ENCODE measurements at places on chromosomes 1 and 21.

DNA sequence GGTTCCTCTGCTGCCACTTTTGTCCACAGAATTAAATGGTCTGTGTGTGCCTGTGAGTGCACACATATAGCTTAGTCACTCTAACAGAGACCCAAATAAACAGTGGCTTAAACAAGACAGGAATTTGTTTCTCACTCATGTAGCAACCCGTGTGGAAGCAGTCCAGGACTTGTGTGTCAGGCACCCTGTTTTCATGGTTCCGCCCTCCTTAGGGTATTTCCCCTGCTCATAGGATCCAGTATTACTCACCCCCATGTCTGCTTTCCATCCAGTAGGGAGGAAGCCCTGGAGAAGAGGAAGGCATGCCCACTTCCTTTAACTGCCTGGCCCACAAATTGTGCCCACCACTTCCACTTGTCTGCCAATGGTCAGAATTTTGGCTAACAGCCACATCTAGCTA is 41.3 kb upstream of the TACSTD2 start:
- no peak for DNase-seq

DNA sequence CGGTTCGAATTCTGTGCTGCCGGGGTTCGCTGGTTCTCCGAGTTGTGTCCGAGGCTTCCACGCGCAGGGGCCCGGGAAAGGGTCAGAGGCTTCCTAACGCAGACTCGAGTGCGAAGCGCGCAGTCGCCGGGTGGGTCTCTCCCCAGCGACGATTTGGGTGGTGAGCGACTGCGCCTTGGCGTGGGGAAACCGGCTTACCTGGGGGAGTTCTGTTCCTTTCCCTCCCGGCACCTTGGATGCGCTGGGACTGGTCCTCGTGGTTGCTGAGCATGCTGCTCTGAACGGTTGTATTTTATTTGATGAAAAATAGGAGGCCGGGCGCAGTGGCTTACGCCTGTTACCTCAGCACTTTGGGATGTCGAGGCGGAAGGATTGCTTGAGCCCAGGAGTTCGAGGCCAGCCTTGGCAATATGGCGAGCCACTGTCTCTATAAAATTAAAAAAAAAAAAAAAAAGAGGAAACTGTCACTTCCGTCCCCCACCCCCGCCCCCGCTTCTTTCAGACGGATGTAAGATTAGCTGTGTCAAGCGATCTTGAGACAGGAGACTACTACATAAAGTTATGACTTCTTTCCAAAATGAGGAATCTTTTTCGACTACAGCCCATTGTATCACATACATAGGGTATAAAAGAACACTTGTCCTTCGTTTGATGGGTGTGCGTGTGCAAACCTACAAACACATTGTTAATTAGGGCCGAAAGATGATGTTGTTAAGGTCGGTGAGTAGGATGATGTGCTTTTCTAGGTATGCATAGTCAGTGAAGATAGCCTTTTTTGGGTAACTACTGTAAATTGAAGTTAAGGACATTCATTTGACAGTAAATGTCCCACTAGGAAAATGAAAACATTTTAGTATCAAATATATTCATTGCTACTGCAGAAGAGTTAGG is at the start of gene CCDC18:
Gene CCDC18, plus strand, starts transcription at position 2 of the 891 bp plus-strand sequence. CDS start 2,638 bp downstream, outside the sequence.
- peak; percentile 11 for DNase-seq

GRCh38 chr1:159895286-159895685 is 4.7 kb downstream of the CFAP45 start:
- DNase-seq, result no peak

- DNase-seq, result no peak
Observed at GRCh38 chr1:221031458-221032203, 152.4 kb downstream of the HLX start.

DNA sequence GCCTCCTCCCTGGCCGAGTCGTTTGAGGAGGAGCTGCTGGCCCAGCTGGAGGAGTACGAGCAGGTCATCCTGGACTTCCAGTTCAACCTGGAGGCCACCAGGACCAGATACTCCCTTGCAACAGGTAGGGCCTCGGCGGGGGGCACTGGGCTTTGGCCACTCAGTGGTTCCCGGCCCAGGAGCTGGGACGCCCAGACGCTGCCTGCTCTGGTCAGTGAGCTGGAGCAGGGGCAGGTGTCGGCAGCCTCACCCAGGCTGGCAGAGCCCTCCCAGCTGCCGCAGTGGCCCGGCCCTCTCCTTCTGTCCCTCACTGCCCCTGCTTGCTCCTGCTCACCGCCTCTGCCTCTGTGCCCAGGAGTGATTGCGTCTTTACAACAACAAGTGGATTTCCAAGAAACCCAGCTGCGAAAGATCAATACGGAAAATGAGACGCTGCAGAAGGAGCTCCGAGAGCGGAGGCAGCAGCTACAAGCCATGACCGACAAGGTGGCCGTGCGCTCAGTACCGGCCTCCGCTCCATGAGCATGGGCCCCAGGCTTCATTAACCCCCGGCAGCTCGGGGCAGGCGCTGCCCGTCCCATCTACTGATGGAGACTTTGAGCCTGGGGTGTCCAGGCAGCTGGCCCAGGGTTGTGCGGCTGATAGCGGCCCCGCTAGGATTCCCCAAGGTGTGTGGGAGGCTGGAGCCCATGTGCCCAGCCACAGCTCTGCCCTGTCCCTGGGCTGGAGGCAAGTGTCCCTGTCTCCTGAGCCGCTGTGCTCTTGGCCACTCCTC is 9.0 kb upstream of the SMIM1 start:
- no peak for DNase-seq

DNA sequence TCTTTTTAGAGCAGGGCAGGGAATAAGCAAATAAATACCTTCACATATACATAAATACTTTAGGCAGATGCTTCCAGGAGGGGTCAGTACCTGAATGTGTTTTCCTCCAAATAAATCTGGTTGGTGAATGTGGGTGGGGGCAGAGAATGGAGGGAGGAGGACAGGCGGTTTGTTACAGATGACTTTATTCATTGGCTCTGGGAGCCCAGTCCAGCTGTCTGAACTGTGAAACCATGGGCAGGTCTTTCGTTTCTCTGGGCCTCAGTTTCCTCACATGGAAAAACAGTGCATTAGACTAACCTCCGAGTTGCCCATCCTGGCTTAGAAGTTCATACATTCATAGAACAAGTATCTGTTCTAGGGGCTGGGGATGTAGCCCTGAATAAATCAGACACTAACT is 124.6 kb downstream of the IER5 start:
- DNase-seq, result no peak

DNA sequence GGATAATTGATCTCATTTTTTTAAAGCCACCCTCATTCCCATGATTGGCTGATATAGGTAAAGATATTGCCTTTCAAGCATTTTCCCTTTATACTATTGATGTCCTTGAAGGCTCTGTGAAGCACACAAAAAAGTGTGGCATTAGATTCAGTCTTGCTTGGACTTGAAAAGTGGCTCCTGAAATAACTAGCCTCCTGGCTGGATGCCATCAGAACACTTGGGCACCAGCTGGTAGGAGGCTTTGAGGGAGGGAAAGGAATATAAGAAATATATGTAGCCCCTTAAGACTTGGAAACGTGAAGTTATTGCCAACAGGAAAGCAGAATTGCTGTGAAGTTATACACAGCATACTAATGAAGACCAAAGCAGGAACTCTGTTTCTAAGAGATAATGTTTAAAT is 14.1 kb downstream of the MTR start:
- no peak for DNase-seq

- no peak for DNase-seq
Observed at GRCh38 chr1:201740086-201740541, 88.8 kb upstream of the IPO9 start.

- no peak for DNase-seq
Observed at GRCh38 chr1:8745749-8746390, 71.6 kb downstream of the RERE start.

GRCh38 chr1:170261669-170262068 is 115.9 kb downstream of the NTMT2 start:
- no peak for DNase-seq

DNA sequence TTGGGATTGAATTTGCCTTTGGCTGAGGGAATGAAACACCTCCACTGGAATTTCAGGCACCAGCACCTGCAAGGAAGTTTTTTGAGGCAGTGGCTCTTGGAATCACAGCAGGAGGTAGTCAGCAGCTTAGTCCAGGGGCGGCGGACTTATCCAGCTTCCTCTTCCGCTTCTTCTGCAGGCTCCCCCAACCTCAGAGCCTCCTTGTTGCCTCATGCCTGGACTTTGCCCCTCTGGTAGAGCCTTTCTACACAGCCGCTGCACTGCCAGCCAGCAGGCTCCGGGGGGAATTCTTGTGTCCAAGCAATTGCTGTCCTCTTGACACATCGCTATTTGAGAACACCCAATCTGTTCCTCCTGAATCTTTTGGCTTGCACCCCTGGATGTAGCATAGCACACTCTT is 4.4 kb upstream of the RHEX start:
- DNase-seq, result no peak

DNA sequence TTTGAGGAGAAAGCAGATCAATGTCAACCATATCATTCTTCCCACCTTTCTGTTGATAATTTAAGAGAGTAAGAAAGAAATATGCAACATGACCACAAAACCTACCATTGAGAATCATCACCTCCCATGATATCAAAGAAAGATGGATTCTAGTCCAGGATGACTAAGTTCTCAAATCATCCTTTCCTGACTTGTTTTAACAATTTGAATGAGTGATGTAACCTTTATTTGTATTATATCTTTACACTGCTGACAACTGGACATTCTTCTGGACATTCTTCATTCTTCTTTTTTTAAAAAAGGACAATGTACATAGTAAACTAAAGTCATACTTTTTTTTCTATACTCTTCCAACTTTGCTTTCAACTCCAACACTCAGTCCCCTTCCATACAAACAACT is 9.5 kb downstream of the PSMB4 start:
- DNase-seq, result no peak

- DNase-seq, result no peak
Observed at GRCh38 chr1:205766038-205766437, 9.2 kb downstream of the RAB29 start.

DNA sequence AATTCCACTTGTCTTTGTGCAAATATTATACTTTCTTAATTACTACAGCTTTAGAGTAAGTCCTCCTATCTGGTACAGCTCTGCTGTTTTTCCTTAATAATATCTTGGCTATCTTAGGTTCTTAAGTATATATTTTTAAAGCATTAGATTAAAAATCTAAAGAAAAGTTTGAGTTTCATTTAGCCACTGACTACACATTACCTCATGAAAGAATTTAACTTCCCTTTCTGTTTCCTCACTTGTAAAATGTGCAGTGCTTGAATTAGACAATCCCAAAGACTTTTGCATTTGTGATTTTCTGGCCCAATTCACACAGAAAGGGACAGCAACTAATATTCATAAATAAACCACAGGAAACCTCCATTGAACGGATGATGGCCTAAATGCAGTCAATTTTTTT is 126.4 kb upstream of the SAMSN1 start:
- no peak for DNase-seq

GRCh38 chr1:246267426-246267825 is 239.7 kb downstream of the SMYD3 start:
- no peak for DNase-seq

DNA sequence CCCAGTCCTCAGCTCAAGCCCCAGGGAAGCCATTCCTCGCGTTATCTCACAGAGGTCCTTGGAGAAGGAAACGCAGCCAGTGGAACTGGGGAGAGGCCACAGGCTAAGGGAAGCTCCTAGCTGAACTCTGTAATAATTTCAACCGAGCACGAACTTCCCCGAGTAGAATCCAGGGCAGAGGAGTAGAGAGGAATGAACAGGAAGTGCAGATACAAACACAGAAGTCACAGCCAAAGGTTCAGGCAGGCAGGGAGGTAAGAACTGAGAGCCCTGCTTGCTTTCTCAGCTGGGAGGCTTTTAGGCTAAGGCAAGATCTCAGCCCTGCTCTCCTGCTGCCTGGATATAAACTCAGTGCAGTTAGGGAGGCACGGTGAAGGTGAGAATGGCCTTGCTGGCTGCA is 23.7 kb downstream of the WARS2 start:
- no peak for DNase-seq

- no peak for DNase-seq
Observed at GRCh38 chr21:32861866-32862265, 90.3 kb upstream of the PAXBP1 start.

DNA sequence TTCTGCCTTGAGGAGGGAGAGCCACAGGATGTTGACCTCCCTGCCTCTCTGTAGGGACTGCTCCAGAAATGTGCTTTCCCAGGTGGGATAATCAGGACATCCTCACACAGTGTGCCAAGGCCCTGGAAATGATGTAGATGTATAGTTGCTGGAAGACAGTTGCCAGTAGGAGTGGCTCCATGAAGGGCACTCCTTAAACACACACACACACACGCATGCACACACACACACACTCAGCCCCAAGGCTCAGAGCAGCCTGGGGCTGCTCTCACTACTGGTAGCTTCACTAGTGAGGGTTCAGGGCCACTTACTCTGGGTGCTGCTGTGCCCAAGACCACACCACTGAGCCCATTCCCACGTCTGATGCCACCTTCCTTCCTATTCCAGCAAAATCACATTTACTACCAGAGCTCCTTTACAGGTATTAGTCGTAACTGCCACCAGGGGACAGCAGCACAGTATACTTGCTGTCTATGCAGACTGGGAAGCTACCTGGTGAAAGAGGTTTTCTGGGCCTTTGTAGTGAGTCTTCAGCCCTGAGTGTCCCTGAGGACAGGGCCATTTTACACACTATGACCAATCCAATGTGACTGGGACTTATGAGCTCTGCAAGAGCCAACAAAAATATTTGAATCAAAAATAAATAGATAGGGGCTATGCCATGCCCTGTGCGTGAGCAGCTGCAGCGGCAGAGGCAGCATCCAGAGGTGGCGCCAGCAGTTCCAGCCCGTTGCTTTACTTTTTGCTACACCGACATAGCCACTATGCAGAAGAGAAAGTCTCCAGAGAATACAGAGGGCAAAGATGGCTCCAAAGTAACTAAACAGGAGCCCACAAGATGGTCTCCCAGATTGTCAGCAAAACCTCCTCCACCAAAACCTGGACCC is 15.0 kb downstream of the CRNN start:
- peak; percentile 26 for DNase-seq

- DNase-seq, result no peak
Observed at GRCh38 chr1:20530901-20531300, 21.5 kb upstream of the FAM43B start.

- DNase-seq, result no peak
Observed at GRCh38 chr1:33363470-33363861, 42.6 kb upstream of the A3GALT2 start.

DNA sequence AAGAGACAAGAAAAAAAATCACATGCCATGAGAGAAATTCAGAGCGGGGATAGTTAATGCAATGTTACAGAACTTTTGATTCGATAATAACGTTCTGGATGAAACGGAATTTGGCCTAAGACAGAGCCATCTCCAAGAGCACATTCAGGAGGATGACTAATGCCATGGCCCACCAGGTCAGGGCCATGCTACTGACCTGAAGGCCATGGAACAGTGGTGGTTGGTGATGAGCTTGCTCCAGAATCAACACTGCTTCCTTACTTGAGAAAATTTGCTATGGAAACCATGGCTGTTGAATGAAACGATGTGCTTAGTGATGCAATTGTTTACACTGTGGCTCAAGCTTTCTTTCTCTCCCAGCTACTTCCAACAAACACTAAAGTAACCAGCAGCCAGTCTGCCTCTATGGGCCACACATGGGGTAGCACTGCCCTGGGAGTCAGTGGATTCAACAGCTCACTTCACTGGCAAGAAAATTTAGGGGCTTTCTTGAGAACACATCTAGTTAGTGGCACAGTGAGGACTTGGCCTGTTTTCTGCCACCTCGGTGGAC is 299.1 kb downstream of the PCP4 start:
- no peak for DNase-seq
